ENCODE measurements at places on chromosomes 4 and X.

- peak; percentile 8 for DNase-seq
These were observed 651 bp downstream of the UCHL1 start for GRCh38 chr4:41257257-41257901.

GRCh38 chrX:100120956-100121355, 289.1 kb downstream of the PCDH19 start:
- DNase-seq, result no peak

- DNase-seq, result no peak
These were observed 47.9 kb upstream of the RBPJ start for GRCh38 chr4:26272654-26273615.

GRCh38 chr4:2961811-2962441, 1.3 kb downstream of the NOP14 start:
- DNase-seq, result peak; percentile 88

- no peak for DNase-seq
These were observed 20.3 kb downstream of the RGS12 start for GRCh38 chr4:3313139-3313538.

DNA sequence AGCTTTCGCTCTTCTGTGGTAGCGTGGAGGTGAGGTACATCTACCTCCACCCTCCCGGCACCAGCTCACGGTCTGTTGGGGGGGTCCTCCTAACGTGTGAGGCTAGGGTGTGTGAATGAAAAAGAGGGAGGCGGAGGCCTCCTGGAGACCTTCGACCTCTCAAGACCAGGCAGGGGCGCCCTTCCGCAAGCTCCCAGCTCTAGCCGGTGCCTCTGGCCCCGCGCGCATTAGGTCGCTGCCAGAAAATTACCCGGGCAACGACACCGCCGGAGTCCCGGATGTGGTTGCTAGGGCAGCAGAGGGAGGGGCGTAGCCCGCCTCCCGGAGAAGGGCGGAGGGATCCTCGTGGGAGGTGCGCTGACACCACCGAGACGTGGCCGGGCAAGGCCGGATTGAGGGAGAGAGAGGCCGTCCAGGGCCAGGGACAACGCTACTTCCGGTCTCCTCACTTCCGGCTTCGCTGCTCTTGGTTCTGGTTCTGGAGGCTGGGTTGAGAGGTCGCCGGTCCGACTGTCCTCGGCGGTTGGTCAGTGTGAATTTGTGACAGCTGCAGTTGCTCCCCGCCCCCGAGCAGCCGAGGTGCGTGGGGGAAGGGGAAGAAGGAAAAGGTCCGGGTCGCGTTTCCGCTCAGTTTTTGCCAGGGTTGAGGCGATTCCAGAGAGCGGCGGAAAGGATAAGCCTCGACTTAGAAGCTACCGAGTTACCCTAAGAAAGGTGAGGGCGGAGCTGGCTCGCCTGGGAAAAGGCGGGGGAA, at the start of the genes ARFIP1 and TIGD4:
ARFIP1 (plus strand) TSS at position 442 of the 754 bp plus-strand sequence. CDS start 49,680 bp downstream, outside the sequence.
TIGD4 (minus strand) TSS at position 218 of the 754 bp plus-strand sequence. CDS start 8,726 bp downstream, outside the sequence.
- DNase-seq, result peak; percentile 98

- DNase-seq, result no peak
These were observed 44.2 kb upstream of the RHOH start for GRCh38 chr4:40152637-40153036.

DNA sequence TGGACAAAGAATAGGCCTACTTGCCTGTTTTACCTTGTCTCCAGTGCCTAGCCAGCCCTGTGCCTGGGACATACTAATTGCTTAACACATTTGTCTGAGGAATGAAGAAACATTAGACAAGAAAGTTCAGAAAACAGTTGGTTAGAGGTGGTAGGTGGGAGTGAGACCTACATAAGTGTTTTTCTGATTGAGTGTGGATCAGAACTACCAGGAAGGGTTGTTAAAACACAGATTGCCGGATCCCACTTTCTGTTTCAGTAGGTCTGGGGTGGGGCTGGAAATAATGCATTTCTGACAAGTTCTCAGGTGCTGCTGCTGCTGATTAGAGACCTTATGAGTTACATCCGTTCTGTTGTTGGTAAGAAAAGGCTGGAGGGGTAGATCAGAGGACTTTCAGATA, 5.7 kb upstream of the JADE1 start:
- DNase-seq, result peak; percentile 71

- no peak for DNase-seq
These were observed 69.9 kb upstream of the TNIP3 start for GRCh38 chr4:121233982-121234381.

- DNase-seq, result no peak
These were observed 3.5 kb downstream of the EMD start for GRCh38 chrX:154382483-154383069.

DNA sequence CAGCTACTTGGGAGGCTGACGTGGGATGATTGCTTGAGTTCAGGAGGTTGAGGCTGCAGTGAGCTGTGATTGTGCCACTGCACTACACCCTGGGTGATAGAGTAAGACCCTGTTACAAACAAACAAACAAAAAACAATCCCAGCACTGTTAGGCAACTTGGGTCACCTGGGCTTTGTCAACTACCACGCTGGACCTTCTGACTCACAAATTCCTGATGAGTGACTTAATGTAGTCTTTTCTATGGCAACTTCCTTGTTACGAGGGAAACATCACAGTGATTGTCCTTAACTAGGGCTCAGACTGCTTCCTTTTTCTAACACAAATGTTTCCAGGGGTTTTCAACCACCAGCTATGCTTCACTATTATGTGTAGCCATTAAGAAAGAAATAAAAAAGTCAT, 128.8 kb upstream of the GPC4 start:
- no peak for DNase-seq

- DNase-seq, result no peak
These were observed 464 bp downstream of the RASGEF1B start for GRCh38 chr4:81471298-81471587.

DNA sequence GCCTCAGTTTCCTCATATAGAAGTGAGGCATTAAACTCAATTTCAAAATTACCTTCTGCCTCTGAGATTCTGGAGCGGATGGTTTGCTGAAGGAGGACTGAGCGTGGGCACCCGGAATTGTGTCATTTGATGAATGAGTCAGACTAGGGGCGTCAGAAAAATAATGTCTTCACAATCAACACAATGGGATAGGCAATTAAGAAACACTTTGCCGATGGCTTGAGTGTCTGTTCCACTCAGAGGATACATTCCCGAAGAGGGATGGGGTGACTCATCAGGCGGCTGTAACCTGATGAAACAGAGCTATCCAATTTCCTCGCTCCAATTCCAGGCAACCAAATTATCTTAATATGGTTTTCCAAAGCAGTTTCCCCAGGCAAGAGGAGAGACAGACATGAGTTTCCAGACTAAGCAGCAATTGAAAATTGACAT, 1.2 kb upstream of the CHRNA9 start:
- no peak for DNase-seq

DNA sequence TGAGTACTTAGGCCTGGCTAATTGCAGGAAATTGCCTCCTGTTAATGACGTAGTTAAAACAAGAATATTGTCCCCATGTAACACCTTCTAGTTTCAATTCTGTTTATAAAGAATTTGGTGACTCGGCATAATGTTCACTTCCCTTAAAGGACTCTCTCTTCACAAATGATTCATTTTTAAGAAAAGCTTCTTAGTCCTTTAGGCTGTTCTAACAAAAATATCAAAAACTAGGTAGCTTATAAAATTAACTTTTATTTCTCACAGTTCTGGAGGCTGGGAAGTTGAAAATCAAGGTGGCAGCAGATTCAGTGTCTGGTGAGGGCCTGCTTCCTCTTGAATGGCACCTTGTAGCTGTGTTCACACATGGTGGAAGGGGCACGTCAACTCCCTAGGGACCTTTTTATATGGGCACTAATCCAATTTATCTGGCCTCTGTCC, 23.8 kb downstream of the COL25A1 start:
- DNase-seq, result peak; percentile 20

DNA sequence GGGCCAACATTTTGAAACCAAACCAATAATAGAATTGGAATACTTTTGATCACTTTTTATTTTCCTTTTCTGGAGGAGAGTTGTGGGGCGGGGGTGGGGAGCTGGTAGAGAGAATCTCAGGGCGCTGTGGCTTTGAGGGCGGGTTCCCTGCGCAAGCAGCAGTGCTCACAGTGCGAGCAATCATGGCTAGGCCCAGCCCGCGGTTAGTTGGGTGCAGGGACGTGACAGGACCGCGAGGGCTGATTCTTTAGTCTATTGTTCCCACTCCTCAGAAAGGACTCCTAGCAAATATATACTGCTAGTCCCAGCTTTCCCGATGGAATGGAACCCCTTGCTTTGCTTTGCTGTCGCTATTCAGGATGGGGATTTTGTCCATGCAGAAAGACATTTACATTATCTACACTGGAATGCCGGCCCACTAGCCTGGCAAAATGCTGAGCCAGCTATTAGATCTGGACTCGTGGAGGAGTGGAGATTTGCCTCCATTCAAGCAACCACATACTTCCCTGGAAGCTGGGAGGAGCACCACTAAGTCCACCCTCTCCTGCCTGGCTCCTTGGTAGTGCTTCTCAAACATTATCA, 23.9 kb upstream of the APLN start:
- peak; percentile 5 for DNase-seq

DNA sequence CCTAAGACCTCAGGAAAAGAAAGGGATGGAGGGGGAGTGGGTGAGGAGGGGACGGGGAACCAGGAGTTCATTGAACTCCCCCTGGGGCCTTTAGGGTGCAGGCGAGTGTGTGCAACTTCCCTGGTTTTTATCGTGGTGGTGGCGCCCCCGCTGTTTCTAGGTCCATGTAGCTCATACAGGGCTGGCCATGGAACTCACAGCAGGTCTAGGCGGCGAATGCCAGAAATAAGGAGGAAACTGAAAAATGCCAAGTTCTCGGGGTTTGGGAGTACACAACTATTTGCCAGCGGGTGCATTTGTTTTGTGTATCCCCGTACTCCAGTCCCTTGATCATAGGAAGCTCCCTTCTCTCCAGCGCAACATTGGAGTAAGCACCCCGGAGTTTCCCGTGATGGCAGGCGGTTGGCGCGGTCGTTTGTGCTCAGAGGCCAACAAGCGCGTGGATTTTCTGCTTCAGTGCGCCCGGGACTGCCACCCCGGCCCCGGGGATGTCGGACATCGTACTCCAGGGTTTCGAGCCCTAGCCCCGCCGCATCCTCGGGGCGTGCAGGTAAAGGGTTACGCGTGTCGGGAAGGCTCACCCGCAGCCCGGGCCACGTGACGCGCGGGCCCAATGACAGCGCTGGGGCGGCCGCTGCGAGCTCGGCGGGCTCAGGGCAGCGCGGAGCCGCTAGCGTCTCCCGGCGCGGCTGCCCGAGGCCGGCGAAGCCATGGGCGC, 208.9 kb downstream of the NWD2 start:
- DNase-seq, result peak; percentile 27

- no peak for DNase-seq
These were observed 2.2 kb downstream of the TREX2 start for GRCh38 chrX:153443476-153444332.

DNA sequence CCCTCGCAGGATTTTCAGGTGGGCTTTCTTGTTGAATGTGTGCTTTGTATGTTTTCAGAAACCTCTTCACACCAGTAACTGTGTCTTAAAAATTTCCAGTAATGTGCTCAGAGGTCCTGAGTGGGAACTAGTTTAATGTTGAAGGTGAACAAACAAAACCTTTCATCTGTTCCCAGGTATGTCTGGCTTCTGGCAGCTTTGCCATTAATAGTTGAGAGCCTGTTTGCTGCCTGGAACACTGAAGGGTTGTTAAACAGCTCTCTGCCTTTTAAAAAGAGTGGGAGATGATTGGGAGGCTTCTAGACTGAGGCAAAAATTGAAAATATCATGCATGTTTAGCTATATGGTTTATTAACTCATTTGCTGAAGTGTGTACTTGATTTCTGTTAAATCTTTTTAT, 161.2 kb upstream of the AGTR2 start:
- no peak for DNase-seq

DNA sequence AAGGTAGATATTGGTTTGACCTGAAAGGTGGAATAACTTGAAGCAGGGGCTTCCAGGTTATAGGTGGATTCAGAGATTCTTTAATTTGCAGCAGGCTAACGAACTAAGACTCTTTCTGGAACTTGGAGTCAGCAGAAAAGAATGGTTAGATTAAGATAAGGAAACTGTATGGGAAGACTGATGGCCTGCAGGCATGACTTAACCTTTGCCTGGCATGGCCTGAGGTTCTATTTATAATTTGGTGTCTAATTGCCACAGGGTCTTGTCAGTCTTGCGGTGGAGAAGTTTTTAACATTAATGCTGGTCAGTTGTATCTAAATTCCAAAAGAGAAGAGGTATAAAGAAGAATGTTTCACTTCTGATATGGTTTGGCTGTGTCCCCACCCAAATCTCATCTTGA, 110.3 kb upstream of the VCX3A start:
- DNase-seq, result no peak

DNA sequence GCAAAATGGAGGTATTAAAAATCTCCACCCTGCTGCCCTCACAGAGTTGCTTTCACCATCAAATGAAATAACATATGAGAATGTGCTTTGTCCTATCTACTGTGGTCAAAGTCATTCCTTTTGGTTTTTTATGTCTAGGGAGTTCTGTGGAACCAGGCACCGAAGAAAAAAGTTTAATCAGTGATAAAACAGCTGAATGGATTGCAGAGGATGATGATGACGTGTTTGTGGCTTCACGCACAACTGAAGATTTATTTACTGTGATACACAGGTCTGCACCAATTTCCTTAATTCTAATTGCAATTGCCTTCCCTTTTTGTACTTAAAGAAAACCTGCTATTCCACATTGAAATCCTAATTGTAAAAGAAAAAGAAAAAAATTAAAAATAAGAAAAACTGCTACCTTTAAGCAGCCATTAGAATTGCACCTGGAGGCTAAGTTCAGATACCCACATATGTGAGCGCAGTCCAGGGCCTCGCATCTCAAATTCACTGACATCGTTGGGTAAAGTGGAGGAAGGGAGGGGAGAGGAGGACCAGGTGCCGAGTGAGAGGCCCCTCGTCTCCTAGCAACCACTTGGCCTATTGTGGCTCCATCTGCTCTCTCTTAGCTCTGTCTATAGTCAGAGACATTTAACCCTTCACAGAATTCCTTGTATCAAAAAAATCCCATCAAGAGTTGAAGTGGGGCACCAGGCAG, 10.5 kb upstream of the RTL5 start:
- no peak for DNase-seq

DNA sequence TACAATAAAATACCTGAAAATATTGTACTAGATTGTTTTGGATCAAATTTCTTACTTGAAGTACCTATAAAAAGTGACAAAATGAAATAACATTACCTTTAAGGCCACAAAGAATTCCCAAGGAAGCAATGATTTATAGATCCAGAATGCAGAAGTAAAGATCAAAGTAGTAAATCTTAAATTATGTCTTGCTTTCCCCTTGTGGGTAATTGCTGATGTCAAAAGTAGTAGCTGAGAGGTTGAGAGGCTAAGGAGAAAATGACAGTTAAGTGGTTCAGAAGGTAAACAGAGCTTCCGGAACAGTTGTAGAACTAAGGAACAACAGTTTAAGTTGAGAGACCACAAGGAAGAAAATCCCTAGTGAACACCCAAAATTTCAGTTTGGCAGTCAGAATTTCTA, 358.3 kb downstream of the GABRG1 start:
- DNase-seq, result no peak

GRCh38 chr4:89324671-89325070, 17.1 kb upstream of the GPRIN3 start:
- no peak for DNase-seq

DNA sequence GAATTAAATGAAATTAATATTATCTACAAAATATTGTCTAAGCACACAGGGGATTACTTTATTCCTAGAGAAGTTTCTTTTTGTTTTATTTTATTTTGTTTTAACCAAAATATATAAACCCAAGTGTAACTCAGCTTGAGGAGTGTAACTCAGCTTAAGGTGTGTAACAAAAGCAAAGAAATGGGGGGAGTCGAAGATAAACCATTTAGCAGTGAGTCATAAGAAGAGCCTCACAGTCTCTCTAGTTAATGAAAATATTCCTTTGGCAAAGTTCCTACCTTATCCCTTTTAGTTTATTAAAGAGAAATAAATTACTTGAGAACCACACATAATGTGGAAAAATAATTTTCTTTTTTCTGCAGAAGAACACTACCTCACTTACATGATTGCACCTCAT, 261.8 kb downstream of the KCTD8 start:
- no peak for DNase-seq

- DNase-seq, result peak; percentile 32
These were observed 164.4 kb downstream of the QDPR start for GRCh38 chr4:17347445-17347844.
